Amniotic epithelial cell (primary cell): ENCODE measurements at places on chromosomes 13 and 19.
A peak's percentile ranks its signal among the peaks of the same experiment; 100 is the strongest.

- no peak for DNase-seq
Measured at GRCh38 chr19:10219678-10220077, 11.5 kb downstream of the S1PR2 start.

DNA sequence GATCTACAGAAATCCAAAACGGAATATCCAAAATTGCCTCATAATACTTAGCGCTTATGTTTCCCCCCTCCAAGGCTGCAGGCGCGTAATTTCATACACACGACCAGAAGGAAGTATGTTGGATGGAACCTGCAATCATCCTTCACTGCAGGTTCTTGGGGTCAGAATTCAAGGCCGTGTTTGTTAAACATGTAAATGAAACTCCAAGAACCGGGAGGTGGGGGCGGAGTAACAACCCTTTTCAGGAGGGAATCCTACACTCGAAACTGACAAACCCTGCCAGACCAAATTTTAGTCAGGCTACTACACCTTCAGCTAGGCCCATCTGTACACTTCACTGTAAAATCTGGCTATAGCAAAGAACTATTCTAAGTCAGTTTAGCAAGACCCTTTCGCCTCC is 1.3 kb downstream of the ZNF607 start:
- DNase-seq, result no peak

DNA sequence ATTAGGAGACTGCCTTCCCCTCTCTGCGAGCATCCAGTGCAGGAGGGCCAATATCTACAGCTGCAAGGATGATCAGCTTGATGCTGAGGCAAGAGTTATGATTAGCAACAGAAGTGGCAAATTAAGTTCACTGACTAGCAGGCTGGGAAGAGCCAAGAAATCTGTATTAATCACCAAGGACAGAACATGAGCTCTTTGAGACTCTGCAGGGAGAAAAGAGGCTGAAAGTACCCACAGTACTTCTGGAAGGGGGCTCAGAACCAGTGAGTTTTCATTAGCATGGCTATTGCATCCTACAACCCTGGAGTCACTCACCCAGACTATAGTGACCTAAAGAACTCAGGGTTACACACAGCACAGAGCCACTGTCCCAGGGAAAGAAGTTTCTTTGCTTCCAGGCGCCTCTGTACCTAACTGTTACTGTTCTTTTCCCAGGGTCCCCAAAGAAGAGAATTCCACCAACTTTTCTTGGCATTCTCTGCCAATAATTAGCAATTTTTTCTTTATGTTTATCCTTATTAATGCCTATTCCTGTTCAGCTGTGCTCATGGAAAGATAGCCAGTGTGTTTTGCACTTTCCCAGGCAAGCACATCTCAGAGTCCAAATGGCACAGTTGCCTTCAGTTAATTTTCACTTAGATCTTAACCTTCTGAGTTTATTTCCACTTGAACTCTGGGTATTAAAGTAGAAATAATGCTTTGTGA is 25.8 kb upstream of the MEDAG start:
- peak; percentile 66 for DNase-seq

GRCh38 chr13:45696610-45697226 is 5.4 kb upstream of the CBY2 start:
- no peak for DNase-seq

GRCh38 chr19:15091918-15092753 is 10.1 kb downstream of the OR1I1 start:
- DNase-seq, result peak; percentile 52

DNA sequence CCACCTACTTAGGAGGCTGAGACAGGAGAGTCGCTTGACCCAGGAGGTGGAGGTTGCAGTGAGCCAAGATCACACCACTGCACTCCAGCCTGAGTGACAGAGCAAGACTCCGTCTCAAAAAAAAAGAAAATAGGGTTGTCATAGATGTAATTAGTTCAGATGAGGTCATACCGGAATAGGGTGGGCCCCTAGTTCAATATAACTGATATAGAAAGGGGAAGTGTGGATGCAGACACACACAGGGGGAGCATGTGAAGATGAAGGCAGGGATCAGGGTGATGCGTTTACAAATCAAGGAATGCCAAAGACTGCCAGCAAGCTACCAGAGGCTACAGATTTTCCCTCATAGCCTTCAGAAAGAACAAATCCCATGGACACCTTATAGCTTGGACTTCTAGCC is 24.3 kb upstream of the EEF1AKMT1 start:
- no peak for DNase-seq

DNA sequence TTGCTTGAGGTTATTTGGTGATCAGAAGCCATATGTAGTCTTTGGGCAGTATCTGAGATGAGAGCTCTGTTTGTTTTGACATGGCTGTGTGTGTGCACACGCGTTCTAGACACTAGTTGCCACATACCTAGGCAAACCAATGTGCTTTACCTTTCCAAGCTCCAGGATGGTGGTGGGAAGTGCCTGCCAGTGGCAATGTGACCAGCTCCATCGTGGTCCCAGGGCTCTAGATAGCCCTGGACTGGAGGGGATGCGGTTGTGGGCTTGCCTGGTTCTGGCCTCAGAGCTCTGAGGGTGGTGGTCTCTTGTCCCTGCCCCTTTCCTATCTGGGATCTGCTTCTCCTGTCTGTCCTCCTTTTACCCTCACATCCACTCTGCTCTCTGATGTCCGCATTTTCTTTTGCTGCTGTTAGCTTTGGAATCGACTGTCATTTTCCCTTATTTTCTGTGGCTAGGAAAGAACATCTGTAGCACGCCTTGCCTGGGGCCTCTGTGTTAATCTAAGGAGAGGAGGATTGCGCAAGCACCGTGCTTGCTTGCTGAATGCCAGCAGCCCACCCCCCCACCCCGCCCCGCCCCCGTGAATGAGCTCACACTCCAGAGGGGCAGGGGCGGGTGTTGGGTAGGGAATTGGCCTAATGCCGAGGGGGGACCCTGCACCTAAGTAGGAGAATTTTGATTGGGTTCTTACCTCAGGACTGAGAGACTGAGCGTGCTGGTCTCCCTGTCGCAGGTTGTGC is 89.5 kb downstream of the ARHGEF7 start:
- DNase-seq, result peak; percentile 87

- no peak for DNase-seq
Measured at GRCh38 chr19:35085947-35086346, 29.7 kb upstream of the FXYD3 start.

- peak; percentile 93 for DNase-seq
Measured at GRCh38 chr19:34734537-34735103, 577 bp downstream of the ZNF181 start.

DNA sequence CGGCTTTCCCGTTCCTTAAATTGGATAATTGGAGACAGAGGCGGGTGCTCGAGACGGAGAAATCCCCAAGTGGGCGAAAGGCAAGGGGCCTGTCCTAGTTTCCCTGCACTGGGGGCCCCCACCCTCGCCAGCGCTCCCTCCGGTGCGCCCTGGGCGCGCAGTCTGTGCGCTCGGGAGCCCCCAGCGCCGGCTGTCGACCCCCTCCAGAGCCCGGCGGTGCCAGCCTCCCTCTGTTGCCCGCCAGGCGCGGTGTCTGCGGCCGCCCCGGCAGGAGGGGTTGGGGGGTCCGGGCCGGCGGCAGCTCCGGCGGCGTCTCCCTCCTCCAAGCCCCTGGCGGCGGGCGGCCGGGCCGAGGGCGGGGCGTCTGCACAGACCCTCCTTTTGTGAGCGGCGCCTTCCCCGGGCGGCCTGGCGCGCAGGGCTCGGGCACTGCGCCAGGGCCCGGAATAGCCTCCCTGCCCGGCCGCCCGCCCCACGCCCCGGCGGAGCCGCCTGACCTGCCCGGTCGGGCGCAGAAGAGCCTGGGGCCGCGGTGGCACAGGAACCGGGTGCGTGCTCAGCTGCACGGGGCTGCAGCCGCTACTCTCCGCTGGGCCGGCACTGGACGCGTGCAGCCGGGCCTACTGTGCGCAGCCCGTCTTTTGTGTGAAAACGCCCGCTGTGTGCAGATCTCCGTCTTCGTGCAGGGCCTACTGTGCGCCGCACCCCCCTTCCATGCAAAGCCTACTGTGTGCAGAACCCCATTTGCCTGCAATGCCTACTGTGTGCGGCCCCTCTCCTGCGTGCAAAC is 13.2 kb downstream of the GADD45B start:
- no peak for DNase-seq

DNA sequence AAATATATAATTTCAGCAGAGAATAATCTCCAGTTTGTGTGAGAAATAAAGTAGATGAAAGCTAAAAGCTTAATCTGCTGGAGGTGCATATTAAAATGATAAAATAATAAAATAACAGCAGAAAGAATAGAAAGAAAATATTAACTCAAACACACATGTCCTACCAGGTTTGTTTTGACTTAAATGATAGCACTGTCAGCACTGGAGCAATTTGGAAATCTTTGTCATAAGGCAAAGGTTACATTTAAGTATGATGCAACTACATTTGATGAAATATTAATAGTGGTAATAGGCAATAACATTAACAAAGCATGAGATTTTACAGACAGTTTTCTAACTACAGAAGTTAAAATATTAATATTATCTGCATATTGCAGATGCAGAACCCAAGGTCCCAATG is 2380.1 kb downstream of the PCDH9 start:
- no peak for DNase-seq

DNA sequence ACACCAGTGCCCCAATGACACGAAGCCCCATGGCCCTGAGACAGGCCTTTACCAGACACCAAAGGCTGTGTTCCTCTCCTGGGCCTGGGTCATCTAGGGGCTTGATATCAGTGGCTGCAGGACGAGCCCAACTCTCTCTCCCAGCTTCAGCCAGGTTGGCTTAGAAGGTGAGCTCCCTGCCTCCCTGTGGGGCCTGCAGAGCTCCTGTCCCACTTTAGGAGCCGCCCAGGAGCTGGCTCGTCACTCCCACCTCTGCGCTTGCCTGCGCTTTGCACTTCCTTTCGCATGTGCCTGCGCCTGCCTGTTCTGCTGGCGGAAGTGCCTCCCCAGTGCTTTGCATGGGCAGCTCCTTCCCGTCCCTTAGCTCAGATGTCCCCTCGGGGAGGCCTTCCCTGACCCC is 4.9 kb downstream of the CALM3 start:
- no peak for DNase-seq

- DNase-seq, result no peak
Measured at GRCh38 chr19:2306971-2307370, 983 bp downstream of the LINGO3 start.

- DNase-seq, result peak; percentile 53
Measured at GRCh38 chr13:30744056-30744680, 8.8 kb downstream of the ALOX5AP start.
